Lung microvascular endothelial cell (primary cell): ENCODE measurements at places on chromosomes 16 and 17. TPM values are rescaled to one million over a fixed set of nuclear protein-coding genes. Genes with fewer than 3 reads are reported as not detected.

Gene TP53TG3B
- not detected in 2 replicates for total RNA-seq

Gene CA4
- total RNA-seq, result 2.0 and 8.5 TPM in 2 replicates

Gene PRRT2
- total RNA-seq, result under 0.01 and 0.22 TPM in 2 replicates

Gene ABCA8
- under 0.01 TPM in 1 of 2 replicates, not detected in the other for total RNA-seq

Gene PYDC1
- total RNA-seq, result not detected in 2 replicates

Gene HS3ST3B1
- 0.22 and 1.6 TPM in 2 replicates for total RNA-seq

Gene CNOT1
- 96.4 and 104 TPM in 2 replicates for total RNA-seq

Gene HLF
- not detected in 2 replicates for total RNA-seq

Gene IKZF3
- total RNA-seq, result not detected in 2 replicates

Gene SHCBP1
- 3.0 and 10.7 TPM in 2 replicates for total RNA-seq

Gene ITGAL
- not detected in 2 replicates for total RNA-seq

Gene GDPD1
- total RNA-seq, result 0.79 and 1.1 TPM in 2 replicates

Gene SEPTIN1
- total RNA-seq, result 0.20 TPM in 1 of 2 replicates, not detected in the other

Gene VWA3A
- not detected in 2 replicates for total RNA-seq
